Bronchial epithelial cell (primary cell): ENCODE measurements at places on chromosomes 4 and X.

GRCh38 chr4:113997206-113997605 lies 17.8 kb upstream of the ARSJ start:
- DNase-seq: peak; percentile 74

GRCh38 chr4:69999420-69999819 lies 3.7 kb downstream of the STATH start:
- DNase-seq: peak; percentile 63

DNA sequence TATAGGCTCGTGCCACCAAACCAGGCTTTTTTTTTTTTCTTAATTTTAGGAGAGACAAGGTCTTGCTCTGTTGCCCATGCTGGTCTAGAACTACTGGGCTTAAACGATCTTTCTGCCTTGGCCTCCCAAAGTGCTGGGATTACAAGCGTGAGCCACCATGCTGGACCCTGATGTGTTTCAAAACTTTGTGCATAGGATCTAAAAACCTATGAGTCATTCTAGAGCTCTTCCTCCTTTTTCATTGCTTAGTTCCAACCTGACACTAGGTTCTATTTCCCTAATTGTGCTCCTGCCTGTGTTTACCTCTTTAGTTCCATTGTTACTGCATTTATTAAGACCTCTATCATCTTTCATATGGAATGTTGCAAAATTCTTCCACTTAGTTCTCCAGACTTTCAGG lies 57.3 kb downstream of the HPGD start:
- peak; percentile 17 for DNase-seq

- DNase-seq: no peak
These were observed 64.1 kb downstream of the USP46 start for GRCh38 chr4:52595001-52595400.

DNA sequence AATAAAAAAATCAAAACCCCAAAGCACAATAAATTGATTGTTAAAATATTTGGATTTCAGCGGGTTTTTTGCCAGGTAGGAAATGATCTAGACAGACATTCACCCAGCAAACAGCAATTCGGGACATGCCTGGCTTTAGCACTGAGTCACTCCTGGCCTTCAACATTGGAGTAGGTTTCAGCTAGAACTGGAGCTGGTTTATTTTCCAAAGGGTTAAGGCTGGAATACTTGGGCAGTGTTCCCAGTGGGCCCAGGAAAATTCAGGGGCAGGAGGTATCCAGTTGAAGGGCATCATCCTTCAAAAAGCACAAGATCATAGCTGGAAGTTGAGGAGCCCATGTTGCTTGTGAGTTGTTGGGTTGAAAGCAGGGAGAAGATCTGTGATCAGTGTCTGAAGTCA lies 41.0 kb downstream of the TXLNG start:
- peak; percentile 72 for DNase-seq
